Kidney capillary endothelial cell (primary cell): ENCODE measurements at places on chromosomes 6 and 20.

DNA sequence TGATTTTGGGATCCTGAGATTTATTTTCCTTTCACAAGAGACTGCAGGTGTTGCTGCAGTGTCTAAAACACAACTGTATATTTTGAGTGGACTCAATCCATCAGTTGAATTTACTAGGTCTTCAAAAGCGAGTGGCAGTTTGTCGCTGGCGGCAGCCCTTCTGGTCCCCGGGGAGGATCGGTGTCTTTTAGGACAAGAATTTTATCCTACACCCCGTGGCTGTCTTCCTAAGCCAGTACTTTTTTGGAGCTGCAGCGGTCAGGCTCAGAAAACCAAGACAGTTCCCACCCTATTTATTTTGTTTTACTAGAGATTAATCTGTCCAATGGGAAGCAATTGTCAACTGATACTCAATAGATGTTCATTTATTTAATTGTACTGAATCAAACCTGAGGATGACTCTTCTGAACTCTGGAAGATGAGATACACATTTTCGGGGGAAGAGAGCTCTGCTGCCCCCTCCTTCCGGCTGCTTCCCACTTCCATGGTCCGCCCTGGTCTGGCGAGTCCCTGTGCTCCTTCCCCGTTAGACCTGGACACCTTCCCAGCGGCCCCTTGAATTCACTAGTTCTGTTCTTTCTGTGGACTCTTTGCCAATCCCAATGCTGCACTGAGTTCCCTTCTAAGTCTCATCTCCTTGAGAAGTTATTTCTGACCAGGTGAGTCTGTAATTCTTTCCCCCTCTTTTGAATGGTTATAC is 90.6 kb downstream of the ERMARD start:
- no peak for DNase-seq

DNA sequence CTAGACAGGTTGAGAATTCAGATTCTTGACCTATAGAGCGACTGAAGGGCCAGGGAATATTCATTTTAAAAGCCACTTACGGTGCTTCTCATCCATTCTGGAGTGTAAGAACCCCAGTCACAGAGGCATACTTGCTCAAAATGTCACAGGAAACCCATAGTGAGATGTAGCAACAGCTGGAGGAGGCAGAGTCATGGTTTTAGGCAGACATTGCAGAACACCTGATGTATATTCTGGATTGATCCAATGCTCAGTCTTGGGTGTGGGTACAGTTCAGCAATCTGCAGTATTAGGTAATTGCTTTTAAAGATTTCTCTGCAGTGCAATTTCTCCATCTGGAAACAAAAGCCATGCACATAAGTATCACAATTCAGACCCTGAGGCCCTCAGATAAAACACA is 137.4 kb upstream of the SLC22A23 start:
- no peak for DNase-seq

GRCh38 chr6:105616521-105616920 is 213.6 kb upstream of the PREP start:
- DNase-seq, result no peak

GRCh38 chr20:13220194-13220903 is 725 bp upstream of the ISM1 start:
- DNase-seq, result peak; percentile 29

DNA sequence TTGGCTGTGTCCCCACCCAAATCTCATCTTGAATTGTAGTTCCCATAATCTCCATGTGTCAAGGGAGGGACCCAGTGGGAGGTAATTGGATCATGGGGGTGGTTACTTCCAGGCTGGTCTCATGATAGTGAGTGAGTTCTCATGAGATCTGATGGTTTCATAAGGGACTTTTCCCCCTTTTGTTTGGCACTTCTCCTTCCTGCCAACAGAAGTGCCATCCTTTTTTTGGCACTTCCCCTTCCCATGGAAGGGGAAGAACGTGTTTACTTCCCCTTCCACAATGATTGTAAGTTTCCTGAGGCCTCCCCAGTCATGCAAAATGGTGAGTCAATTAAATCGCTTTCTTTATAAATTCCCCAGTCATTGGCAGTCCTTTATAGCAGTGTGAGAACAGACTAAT is 18.0 kb upstream of the PI3 start:
- DNase-seq, result no peak

DNA sequence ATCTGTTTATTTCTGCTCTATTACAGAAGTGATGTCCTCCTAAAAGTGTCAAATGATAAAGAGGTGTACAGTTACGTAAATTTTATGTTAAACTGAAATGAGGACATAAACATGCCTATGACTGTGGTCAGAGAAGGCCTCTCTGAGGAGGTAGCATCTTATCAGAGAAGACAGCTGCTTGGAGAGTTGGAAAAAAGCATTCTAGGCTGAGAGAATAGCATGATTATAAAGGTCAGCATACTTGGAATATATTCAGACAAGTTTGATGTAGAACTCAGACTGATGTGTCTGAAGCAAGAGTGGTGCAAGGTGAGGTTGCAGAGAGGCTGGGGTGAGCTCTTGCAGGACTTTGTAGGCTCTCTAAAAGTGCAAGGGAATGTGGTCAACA is 3.1 kb upstream of the PCNA start:
- DNase-seq, result no peak

DNA sequence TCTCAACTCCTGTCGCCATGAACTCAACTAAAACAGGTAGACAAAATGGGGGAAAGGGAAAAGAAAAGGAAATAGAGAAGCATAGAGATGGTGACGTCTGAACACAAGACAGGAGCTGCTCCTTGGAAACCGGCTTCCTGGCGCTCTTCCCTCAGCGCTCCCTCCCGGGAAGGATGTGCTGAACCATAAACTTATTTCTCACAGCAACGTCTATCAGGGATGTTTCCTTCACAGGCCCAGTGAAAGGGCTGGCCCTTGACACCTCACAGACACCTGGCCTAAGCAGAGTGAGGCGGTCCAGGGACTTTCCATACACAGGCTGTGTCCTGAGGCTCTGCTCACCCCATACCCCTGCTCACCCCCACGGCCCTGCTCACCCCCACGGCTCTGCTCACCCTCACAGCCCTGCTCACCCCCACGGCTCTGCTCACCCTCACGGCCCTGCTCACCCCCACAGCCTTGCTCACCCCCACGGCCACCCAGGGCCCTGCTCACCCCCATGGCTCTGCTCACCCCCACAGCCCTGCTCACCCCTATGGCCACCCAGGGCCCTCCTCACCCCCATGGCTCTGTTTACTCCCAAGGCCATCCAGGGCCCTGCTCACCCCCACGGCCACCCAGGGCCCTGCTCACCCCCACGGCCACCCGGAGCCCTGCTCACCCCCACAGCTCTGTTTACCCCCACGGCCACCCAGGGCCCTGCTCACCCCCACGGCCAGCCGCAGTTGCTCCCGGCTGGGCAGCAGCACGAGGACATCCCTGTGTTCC is 653 bp downstream of the FRMD1 start:
- DNase-seq, result no peak

DNA sequence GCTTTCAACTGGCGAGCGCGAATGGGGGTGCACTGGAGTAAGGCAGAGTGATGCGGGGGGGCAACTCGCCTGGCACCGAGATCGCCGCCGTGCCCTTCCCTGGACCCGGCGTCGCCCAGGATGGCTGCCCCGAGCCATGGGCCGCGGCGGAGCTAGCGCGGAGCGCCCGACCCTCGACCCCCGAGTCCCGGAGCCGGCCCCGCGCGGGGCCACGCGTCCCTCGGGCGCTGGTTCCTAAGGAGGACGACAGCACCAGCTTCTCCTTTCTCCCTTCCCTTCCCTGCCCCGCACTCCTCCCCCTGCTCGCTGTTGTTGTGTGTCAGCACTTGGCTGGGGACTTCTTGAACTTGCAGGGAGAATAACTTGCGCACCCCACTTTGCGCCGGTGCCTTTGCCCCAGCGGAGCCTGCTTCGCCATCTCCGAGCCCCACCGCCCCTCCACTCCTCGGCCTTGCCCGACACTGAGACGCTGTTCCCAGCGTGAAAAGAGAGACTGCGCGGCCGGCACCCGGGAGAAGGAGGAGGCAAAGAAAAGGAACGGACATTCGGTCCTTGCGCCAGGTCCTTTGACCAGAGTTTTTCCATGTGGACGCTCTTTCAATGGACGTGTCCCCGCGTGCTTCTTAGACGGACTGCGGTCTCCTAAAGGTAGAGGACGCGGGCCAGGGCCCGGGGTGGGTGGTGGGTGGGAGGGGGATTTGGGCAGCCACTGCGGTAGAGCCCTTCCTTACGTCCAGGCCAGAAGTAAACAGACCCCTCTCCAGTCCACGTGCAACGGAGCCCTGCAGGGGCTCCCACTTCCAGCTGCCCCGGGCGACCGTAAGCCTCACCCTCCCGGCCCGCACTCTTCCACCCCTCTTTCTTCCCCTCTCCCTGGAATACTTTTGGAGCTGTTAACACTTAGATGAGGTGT is 998 bp downstream of the BMP2 start:
- DNase-seq, result no peak

GRCh38 chr6:146850981-146851380 is 252.2 kb downstream of the ADGB start:
- no peak for DNase-seq

DNA sequence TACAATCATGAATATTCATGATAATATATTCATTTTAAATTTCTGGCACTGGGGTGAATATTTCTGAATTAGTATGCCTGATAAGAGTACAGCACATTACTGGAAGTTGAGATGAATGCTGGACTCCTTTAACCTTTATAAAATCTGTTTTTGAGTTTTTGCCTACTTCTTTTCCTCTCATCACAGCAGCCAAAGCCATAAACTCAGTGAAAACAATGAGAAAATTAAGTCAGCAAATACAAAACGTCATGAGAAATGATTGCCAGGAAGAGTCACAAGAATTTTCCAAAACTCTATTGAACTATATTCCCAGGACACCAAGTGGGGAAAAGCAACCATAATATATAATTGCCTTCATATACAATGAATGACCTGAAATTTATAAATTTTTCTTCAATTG is 837.6 kb downstream of the TBC1D32 start:
- no peak for DNase-seq

DNA sequence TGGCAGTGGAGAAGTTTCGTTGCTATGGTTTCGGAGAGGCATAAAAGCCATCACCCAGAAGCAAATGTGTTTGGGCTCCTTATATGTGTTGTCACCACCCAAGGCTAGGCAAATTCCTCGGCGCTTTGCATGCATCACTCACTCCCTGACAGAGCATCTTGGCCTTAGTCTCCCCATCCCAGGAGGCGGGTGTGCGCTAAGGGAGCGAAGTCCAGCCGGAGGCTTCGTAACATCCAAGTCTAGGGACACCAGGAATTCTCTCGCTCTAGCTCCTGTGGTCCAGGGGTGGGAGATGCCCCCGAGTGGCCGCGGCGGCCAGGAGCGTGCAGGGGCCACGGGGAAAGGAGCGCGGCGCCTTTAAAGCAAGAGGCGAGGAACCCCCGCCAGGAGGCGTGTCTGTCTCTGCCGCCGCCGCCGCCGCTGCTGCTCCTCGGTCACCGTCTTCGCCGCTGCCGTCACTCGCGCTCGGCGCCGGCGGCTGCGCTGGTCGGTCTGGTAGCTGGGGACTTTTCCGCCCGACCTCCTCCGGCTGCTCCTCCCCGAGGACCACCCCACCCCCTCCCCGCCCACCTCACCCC is at the start of gene GRIK2:
Gene GRIK2, plus strand, starts transcription at position 458 of the 578 bp plus-strand sequence.
- DNase-seq, result no peak
